NCI-H446 (cell line): ENCODE measurements at places on chromosomes 6 and 20.

DNA sequence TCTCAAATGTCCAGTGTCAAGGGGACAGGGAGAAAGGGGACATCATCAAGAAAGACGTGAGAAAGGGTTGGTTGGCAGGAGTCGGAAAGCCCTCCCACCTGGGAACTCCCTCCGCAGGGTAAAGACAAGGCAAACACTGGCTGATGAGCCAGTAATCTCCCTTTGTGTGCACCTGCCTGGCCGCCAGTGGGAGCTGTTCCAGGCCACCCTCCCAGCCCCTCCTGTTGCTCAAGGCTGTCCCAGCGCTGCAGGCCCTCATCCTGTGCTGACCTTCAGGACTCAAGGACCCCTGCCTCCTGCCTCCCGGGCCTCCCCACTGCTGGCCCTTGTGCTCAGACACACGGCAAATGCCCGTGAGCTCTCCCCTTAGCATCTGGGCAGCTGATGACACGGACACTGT lies 7.4 kb downstream of the FRMD1 start:
- no peak for DNase-seq

DNA sequence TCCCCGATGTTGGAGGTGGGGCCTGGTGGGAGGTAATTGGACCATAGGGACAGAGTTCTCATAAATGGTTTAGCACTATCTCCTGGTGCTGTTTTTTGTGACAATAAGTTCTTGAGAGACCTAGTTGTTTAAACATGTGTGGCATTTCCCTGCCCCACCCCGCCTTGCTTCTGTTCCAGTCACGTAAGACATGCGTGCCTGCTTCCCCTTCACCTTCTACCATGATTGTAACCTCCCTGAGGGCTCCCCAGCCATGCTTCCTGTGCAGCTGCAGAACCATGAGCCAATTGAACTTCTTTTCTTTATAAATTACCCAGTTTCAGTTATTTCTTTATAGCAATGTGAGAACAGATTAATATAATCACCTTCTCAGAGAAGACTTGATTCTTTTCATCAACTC lies 2.5 kb upstream of the RNF144B start:
- no peak for DNase-seq

DNA sequence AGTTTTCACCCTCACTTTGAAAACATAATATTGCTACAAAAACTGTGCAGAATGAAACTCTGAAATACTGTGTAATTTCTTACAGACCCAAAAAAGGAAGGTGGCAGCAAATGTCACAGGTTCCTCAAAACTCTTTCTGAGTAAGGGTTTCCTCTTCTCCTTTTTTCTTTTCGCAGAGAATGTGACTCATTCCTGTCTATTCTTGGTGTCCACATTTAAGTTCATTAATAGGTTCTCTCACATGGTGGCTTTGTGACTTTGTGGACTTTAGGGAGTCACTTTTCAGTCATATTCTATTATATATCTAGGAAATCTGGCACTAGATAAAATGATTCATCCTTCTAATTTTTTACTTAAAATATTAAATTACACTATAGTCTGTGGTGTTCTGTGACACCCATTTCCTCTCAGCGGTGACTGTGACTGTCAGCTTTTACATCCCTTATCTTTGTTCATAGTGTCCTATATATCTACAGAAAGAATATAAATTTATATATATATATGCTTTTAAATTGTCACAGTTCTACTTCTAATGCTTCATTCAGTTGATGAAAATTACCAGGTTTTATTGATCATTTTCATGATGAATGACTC lies 126.8 kb upstream of the HCRTR2 start:
- DNase-seq = no peak

DNA sequence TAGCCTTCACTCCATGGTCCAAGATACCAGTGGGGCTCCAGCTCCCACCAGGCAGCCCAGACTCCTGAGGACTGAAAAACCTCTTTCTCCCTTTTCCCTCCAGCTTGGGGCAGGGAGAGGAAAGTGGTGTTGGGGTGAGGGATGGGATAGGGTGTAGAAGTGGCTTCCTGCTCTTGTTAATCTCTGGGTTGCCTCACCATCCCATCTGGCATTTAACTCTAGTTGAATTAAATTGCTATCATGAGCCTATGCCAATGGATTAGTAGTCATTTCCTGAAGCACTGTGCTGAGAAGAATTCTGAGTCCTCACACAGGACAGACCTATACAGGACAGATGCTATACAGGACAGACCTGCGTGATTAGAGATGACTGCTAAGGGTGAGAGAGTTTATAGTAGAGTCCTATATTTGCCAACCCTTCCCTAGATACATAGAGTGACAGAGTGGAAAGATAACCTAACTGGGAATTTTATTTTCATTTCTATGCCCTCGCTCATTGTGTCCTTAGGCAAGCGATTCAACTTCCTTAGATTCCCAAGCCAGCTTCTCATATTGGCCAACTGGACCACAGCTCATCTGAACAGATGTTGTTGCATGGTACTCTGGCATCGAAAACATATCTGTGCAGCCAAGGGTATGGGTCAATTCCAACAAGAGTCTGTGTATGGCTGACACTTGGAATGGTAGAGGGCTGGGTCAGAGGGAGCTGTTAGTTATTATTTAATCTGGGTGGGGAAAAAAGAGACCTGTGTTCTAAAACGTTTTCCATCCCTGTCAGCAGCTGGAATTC lies 42.8 kb downstream of the MCHR2 start:
- peak; percentile 70 for DNase-seq

GRCh38 chr6:135283926-135284325 lies 102.8 kb downstream of the MYB start:
- no peak for DNase-seq

GRCh38 chr6:31567531-31568370 lies 4.3 kb upstream of the LTA start:
- DNase-seq = no peak

DNA sequence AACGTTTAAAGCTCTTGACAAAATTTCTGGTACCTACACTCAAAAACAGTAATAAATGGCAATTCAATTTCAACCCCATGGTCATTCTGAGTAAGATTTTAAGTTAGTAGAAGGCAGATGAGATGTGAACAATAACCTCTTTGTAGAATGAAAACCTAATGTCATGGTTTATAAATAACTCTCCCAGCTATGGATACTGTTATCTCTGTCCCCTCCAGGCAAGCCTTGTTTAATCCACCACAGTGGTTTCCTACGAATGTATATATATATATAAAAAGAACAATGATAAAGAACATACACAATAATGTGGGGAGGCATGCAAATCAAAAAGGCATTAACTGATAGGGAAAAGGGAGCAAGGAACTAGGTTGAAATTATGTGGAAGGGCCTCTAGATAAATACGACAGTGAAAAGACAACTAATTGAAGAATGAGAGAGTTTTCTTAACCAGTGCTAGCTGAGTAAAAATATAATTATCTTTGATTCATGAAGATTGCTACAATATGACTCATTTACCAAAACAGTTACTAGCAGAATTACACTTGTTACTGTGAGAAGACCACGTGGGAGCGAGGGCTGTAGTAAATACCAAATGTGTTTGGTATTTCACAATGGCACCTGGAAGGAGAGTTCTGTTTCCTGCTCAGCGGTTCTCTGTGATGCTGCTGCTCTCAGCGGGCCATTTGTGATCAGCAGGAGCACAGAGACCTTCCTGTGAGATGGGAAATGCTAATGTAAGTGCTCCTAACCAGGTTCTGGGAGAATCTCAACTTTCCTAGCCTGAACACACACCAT lies 173.7 kb downstream of the MBOAT1 start:
- no peak for DNase-seq

DNA sequence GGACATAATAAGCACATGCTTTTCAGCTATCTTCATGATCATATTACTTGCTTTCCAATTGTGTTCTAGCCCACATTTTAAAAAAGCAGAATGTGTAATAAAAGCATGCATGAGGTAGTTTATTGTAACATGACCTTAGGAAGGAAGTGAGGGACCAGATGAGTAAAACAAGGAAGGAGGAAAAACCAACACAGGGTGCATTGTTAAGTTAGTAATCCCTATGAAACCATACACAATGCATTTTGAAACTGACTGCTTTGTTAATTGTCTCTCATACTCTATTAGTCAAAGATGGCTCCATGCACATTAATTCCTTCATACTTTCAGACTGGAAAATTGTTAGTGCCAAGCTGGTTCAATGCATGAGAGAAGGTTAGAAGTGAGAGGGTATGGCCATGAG lies 37.7 kb upstream of the CENPW start:
- no peak for DNase-seq

- no peak for DNase-seq
Measured at GRCh38 chr6:118843685-118844390, 50.1 kb upstream of the ASF1A start.

DNA sequence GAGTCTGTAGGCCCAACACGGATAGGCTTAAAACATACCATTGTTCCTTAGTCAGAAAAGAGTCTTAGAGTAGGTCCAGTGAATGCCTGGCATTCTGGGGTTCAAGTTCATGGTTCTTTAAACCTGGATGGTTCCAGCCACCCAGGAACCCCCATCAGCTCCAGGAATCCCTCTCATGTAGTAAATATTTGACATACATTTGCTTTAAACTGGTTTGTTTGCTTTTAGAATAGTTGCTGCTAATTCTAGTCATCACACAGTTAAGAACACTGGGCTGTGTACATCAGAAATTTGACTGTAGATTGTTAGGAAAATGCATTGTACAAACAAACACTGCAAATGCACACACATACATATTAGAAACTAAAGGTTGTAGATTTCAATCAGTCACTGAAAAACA lies 30.6 kb upstream of the PBOV1 start:
- DNase-seq = no peak

DNA sequence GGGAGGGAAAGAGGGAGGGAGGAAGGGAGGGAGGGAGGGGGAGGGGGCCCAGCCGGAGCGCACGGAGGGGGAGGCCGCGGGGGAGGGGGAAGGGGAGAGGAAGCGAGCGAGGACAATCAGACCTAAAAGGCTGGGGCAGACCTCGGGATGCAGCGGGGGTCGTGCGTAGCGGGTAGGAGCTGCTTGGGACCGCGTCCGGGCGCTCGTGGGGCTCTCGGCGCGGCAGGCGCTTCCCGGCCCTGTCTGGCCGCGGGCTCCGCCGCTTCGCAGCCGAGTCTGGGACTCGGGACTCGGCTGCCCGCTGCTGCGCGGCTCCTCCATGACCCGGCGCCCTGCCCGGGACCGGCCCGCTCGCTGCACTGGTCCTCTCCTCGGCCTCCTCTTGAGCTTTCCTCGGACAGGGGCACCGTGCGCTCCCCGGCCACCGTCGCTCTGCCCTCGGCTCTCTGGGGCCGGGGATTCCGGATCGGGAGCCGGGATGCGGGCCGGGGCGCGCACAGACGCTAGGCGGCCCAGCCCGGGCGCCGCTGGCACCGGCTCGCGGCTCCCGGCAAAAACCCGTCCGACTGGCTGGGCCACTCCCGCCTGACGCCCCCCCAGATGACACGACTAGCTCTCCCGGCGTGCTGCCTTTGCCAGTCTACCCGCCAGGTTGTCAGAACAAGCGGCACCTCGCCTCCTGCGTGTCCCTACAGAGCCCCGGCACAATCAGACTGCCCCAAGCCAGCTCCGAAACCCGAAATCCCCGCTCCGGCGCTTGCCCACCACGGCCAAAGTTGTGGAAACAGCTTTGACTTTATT lies 2.2 kb downstream of the TFAP2A start:
- no peak for DNase-seq

DNA sequence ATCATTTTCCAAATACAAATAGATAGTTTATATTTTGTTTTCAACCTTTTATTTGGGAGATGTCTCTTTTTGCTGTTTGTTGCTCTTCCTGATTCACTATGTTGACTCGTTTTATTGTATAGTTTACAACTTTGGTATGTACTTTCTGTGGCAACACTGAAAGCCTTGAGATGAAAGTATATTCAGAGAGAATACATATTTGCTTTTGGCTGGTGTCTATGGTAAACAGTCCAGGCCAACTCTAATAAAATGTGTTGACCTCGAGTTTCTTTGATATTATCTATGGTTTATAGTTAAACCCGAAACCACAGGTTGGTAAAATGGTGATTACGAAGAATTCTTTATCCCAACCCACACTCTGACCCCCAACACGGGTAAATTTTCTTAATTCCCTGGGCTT lies 919.6 kb upstream of the MAP3K7 start:
- DNase-seq = no peak

- DNase-seq = no peak
Measured at GRCh38 chr6:4291453-4292403, 156.4 kb upstream of the ECI2 start.

DNA sequence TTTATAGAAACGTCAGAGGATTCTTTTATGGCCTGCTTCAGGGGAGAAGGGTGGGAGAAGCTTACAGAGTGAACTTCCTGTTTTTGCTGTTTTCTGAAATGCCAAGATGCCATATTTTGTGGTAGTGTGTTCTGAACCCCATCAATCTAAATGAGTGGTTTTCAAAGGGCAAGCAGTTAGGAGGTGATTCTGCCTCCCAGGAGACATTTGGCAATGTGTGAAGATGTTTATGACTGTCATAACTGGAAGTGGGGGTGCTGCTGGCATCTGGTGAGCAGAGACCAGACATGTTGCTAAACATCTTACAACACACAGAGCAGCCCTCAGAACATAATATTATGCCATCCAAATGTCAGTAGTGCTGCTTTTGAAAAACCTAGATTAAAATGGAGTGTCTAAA lies 6.0 kb upstream of the PRL start:
- no peak for DNase-seq

GRCh38 chr20:4135385-4136077 lies 120.2 kb upstream of the RNF24 start:
- DNase-seq = no peak

- no peak for DNase-seq
Measured at GRCh38 chr6:160455541-160456213, 107.5 kb downstream of the SLC22A3 start.

DNA sequence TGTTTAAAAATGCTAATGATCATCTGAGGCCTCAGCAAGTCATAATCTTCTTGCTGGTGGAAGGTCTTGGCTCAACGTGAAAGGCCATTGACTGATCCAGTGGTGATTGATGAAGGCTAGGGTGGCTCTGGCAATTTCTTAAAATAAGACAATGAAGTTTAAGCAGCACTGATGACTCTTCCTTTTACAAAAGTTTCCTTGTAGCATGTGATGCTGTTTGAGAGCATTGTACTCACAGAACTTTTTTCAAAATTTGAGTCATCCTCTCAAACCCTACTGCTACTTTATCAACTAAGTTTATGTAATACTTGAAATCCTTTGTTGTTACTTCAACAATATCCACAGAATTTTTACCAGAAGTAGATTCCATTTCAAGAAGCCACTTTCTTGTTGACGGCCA lies 382.3 kb downstream of the ESR1 start:
- DNase-seq = no peak

GRCh38 chr20:32157611-32158010 lies 48.1 kb downstream of the TM9SF4 start:
- no peak for DNase-seq

DNA sequence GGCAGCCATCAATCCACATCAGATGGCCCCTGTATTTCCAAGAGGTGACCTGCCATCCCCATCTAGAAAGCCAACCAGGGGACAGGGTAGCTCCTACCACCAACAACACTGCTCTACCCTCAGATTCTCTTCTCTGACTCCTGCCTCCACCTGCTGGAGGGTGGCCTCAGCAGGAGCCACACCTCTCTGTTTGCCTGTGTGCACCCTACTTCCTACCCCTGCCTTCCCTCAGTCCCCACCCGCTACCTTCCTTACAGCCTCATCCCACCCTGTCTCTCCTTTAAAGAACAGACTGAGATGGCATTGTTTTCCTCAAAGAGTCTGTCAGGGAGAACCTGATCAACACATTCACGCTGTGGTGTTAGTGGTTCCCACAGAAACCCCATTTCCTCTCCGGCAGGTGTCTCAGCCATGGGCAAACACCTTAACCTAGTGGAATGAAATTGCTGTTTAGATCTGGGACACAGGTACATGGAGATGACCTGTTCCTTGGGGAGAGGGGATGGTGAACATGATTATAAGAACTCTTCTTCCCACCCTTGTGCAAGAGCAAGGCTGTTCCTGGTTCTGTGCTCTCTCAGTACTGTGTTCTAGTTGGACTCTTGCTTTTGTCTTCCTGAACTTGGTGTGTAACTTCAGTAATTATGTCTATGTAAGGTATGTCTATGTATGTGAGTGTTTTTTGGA lies 1.8 kb downstream of the ENTPD6 start:
- DNase-seq = no peak
